ENCODE measurements at places on chromosomes 12 and 14. TPM values are rescaled to one million over a fixed set of nuclear protein-coding genes. Genes with fewer than 3 reads are reported as not detected.
A peak's percentile ranks its signal among the peaks of the same experiment; 100 is the strongest.

INSM2 gene
- not detected for total RNA-seq

GDF3 gene
- total RNA-seq, result not detected

- no peaks in the 10 kb centered on the region for H3K4me1 ChIP-seq
- no peak overlapping the region for H3K4me3 ChIP-seq
- H3K36me3 ChIP-seq, result no peaks in the 10 kb centered on the region
These were observed 15.0 kb upstream of the BICD1 start for GRCh38 chr12:32091696-32092095.

- DNase-seq, result no peak
- H3K27ac ChIP-seq, result no peak overlapping the region
- no peaks in the 10 kb centered on the region for H3K4me1 ChIP-seq
- H3K27me3 ChIP-seq, result no peaks in the 10 kb centered on the region
These were observed 54.9 kb downstream of the CPNE8 start for GRCh38 chr12:38850461-38850860.

- no peak for DNase-seq
- H3K27me3 ChIP-seq, result no peaks in the 10 kb centered on the region
- no peak overlapping the region for H3K4me3 ChIP-seq
- no peaks in the 10 kb centered on the region for H3K4me1 ChIP-seq
- no peaks in the 10 kb centered on the region for H3K36me3 ChIP-seq
- H3K27ac ChIP-seq, result no peak overlapping the region
These were observed 12.8 kb downstream of the KRT80 start for GRCh38 chr12:52178984-52179383.

DNA sequence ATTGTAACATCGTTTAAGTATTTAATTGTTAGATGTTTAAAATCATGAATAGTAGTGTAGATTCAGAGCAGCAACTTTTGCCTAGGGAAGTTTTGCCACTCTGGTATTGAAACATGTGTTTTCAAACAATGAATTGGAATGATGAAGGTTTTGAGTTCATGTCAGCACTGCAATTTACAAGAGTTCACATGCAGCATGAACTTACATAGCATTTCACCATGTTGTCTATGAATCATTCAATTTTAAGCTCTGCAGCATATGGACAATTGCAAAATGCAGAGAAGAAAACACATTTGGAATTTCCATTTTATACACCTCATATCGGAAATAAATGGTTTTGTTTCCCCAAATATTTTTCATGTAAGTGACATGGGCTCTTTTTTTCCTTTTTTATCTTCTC, 170.7 kb upstream of the CDKN3 start:
- no peaks in the 10 kb centered on the region for H3K36me3 ChIP-seq
- H3K4me3 ChIP-seq, result no peak overlapping the region
- no peaks in the 10 kb centered on the region for H3K4me1 ChIP-seq
- DNase-seq, result no peak
- H3K27ac ChIP-seq, result no peak overlapping the region
- H3K27me3 ChIP-seq, result peaks cover 17% of the 10 kb centered on the region

GRCh38 chr12:109766251-109766778, 52.7 kb downstream of the FAM222A start:
- H3K36me3 ChIP-seq, result no peaks in the 10 kb centered on the region
- H3K4me1 ChIP-seq, result no peaks in the 10 kb centered on the region
- H3K27ac ChIP-seq, result no peak overlapping the region

DNA sequence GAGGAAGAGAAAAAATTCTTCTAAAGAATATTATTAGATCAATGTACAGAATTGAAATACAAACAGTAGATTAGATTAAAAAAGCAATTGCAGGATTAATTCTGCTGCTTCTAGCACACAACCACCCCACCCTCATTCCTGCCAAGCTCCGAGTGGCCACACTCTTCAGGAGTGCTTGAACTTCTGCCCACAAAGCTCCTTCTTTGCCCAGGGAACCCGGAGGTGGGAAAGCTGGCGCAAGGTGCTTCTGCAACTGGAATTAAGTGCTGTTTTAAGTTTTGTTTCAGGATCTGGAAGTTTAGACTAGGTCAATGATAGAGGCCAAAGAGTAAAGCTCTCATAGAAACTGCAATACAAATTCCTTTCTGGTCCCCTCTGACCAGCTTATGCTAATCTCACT, 94.1 kb upstream of the BMP4 start:
- no peaks in the 10 kb centered on the region for H3K4me1 ChIP-seq
- DNase-seq, result no peak
- no peaks in the 10 kb centered on the region for H3K36me3 ChIP-seq

DNA sequence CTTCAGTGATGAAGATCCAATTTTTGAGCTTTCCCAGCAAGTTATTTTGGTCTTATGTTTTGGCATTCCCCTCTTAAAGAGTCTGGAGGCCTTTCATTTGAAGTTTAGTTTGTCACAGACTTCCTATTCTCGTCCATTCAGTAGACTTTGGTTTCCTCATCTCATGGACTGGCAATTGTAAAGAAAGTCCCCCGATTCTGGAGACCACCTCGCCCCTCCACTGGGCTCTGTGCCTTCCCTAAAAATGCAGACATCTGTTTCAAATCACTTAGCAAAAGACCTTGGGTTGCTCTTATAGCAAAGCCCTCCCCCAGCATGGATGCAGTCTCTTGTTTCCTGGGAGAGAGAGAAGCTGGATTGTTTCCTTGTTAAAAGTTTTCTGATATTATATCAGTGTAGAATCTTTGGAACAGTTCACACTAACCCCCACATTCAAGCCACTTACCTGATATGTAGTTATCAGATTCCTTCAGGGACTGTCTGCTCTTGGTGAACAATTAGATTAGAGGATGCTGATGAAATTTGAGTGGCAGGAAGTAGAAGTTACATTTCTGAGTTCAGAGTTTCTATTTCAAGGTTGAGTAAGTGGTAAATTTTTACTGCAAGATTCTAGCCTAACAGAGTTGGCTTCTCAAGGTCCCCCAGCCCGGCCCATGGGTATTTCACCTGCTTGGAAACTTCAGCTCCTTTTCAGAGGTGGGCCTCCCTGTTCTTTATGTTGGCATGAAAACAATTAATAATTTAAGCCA, 56.3 kb downstream of the PLXNC1 start:
- no peaks in the 10 kb centered on the region for H3K36me3 ChIP-seq
- DNase-seq, result peak; percentile 4
- no peaks in the 10 kb centered on the region for H3K27me3 ChIP-seq

DNA sequence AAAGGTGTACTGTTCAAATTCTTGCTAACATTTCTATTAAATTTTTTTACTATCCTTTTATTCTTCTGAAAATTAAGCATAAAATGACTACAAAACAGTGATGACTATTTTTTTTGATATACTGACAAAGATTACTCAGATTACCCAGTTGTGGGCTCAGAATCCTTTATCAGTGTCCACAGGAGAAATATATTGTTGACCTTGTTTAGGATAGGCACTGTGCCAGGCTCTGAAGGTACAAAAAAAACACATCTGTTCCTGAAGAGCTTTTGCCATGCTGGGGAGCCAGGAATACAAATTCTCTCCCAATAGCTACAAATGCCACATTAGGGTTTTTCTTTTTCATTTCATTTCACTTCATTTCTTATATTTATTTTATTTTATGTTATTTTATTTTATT, 26.9 kb upstream of the GCH1 start:
- H3K4me1 ChIP-seq, result no peaks in the 10 kb centered on the region
- H3K4me3 ChIP-seq, result no peak overlapping the region
- H3K27me3 ChIP-seq, result no peaks in the 10 kb centered on the region
- no peaks in the 10 kb centered on the region for H3K36me3 ChIP-seq
- no peak for DNase-seq
